ENCODE measurements at places on chromosomes 11 and 22.

DNA sequence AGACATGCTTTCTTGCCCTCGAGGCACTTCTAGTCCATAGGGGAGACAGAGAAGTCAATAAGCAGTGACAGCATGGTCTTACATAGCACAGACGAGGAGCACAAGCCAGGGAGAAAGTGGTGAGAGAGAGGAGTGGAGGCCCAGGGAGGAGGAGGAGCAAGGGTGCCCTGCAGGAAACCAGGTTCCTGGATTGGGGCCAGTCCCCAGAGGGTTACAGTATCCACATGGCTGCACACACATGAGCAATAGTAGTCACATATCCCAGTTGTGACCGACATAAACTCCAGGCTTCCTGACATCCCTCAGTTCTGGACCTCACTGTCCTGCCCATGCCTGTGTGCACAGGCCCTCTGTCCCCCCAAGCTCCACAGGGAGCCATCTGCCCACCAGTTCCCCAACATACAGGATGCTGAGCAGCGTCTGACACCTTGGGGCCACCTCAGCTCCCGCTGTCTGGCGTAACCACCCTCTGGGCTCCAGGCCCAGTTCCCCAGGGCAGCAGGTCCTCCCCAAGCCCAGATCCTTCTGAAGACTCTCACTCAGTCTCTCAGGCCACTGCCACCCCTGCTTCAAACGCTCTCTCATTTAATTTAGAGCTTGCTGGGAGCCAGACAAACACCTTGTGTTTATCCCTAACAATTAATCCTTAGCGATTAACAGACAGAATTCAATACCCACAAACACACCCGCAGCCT, 53.7 kb downstream of the DSCAML1 start:
- DNase-seq, result no peak

DNA sequence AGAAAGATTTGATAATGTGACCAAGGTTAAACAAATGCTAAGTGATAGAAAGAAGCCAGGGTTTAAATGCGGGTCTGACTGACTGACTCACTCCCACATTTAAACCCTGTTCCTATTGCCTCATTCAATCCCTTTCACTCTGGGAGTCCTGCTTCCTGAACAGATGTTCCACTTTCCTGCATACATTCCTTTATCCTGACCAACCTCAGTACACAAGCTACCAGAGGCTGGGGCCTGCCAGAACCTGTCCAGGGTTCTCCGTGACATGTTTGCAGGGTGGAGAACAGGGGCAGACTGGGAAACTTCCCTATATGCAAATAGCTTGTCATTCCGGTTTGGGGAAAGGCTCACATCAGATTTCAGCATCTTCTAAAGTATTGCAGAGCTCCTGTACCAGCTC, 3.0 kb upstream of the ANKK1 start:
- DNase-seq, result no peak

GRCh38 chr11:134845474-134846327, 433.7 kb upstream of the B3GAT1 start:
- no peak for DNase-seq

GRCh38 chr11:34632105-34632791, 11.4 kb downstream of the EHF start:
- peak; percentile 64 for DNase-seq

GRCh38 chr11:76641905-76642304, 28.6 kb downstream of the LRRC32 start:
- DNase-seq, result no peak

DNA sequence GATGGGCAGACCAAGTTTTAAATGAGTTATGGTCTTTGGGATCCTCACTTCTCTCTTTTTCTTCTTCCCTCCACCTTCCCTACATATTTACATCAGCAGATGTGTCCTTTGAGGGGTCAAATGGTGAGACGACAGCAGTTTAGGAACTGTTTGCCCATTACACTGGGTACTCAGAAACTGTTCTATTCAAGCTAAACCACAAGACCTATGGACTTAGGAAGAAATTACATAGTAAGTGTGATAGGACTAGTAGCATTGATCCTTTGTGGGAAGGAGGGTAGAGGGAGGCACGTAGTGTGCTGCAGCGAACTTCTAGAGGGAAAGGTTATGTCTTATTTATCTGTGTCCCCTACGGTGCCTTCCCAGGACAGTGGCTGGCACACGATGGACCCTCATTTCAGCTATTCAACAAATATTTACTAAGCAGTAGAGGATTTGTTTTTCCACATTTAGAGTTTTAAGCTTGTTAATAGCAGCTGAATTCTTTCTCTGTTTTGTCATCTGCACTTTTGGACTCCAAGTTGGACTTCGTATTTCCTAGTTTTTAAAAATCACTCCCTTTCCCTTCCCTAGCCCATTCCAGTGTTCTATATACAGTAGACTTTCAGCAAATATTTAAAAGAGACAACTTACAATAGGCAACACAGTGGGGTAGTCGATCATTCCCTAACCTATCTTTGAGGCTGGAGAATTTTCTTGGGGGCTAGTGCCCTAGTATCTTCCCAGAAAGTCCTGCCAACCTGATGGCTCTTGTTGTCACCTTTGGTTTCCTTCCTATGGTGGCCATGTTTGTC, 13.9 kb downstream of the FZD4 start:
- DNase-seq, result no peak

DNA sequence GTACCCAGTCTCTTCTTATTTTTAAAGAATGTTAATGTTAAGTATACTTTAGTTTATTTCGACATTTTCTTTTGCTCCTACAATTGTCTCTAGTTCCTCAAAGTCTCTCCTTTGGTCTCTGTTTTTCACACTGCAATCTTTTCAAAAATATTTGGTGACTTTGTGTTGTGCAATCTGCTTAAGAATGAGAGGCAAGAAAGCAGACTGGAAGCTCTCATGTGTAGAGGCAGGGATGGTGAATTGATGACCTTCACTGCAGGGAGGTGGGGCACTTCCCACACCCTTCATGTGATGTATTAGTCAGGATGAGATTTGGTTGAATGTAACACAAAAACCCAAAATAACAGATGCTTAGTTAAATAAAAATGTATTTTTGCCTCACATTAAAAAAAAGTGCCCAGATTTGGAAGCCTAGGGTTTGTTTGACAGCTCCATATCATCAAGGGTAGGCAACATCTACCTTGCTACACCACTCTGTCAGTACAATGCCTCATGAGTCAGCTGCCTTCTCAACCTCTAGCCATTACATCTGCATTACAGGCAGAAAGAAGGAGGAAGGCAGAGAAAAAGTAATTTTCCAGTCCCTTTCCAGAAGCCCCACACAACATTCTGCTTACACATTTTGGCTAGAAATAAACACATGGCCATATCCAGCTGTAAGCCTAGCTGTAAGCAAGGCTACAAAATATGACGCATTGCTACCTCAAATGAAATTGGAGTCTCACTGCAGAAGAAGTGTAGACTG, 3.8 kb upstream of the MMP27 start:
- DNase-seq, result no peak

GRCh38 chr11:12377106-12377823, at the start of gene PARVA:
Gene PARVA, plus strand, starts transcription at chr11:12377571. Its CDS starts 77 bp downstream, at chr11:12377648.
- DNase-seq, result no peak

DNA sequence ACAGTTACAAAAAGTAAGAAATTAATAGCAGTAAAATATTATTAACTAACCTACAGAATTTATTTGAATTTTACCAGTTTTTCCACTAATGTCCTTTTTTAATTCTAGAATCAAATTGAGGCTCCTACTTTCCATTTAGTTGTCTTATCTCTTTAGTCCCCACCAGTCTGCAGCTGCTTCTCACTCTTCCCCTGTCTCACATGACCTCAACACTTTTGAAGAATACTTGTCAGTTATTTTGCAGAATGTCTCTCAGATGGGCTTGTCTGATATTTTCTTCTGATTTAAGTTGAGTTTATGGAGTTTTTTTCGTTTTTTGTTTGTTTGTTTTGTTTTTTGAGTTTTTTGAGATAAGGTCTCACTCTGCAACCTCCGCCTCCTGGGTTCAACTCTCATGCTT, 74.3 kb upstream of the ADORA2A start:
- DNase-seq, result no peak

DNA sequence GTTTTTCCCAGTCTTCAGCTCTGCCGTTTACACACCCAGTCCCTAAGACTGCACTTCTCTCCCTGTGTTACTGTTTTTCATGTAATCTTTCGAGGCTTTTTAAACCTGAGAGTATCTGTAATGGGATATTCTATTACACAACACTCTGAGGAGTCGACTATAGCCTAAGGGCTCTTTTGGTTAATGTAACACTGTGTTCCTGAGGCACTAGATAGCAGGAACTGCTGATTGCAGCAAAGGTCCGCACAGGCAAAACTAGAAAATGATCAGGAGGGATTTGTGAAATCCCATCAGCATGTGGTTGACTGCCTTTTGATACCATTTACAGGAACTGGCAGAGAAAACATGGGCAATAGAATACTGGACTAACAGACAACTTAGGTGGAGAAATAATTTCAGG, 512.3 kb upstream of the RAG2 start:
- no peak for DNase-seq

DNA sequence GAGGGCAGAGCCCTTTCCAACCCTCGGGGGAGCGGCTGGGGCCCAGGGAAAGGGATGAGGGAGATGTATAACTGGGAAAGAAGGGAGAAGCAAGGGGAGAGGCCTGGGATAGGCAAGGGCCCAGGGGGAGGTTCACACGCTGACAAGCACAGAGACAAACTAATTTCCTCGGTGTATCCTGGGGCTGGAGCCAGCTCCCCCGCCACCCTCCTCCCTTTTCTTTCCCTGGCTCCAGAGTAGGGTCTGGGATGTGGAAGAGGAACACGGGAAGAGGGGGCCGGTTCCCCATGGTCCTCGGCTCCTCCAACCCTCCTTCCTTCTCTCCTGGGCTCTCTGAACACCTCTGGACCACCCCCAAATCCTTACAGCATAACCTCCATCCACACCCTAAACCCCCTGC, 6.9 kb downstream of the CLCF1 start:
- DNase-seq, result no peak

DNA sequence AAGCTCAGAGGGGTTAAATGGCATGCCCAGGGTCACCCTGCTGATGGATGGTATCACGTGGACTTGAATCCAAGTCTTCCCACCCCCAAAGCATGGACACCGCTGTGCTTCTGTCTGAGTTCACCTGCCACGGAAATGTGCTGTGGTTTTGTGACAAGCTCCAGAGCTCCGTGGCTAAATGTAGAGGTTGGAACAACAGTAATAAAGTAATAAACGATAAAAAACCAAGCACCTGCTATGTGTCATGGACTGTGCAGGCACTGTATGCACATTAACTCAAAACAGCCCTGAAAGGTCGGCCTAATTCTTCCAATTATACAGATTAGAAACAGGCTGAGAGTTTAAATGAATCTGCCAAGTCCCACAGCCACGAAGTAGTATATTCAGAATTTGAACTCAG, 182.1 kb upstream of the NAV2 start:
- DNase-seq, result no peak

DNA sequence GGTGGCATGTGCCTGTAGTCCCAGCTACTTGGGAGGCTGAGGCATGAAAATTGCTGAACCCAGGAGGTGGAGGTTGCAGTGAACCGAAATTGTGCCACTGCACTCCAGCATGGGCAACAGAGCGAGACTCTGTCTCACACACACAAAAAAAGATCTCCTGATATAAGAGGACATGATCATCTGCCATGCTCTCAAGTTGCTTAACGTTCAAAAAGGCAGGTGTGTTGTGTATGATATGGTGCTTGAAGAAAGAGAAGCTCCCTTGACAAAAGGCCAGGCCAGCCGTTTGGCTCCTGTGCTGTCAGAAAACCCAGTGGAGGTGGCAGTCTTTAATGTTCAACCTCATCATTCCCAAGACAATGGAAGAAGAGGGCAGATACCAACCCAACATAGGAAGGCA, 117.3 kb upstream of the PLET1 start:
- DNase-seq, result no peak

All from NCI-H774 (cell line).